ENCODE measurements at places on chromosomes 12 and 14.
A peak's percentile ranks its signal among the peaks of the same experiment; 100 is the strongest.

- peak; percentile 67 for DNase-seq
Measured at GRCh38 chr12:63940310-63941005, 96.0 kb downstream of the SRGAP1 start.

GRCh38 chr14:52836063-52836462, 44.7 kb upstream of the GNPNAT1 start:
- no peak for DNase-seq

DNA sequence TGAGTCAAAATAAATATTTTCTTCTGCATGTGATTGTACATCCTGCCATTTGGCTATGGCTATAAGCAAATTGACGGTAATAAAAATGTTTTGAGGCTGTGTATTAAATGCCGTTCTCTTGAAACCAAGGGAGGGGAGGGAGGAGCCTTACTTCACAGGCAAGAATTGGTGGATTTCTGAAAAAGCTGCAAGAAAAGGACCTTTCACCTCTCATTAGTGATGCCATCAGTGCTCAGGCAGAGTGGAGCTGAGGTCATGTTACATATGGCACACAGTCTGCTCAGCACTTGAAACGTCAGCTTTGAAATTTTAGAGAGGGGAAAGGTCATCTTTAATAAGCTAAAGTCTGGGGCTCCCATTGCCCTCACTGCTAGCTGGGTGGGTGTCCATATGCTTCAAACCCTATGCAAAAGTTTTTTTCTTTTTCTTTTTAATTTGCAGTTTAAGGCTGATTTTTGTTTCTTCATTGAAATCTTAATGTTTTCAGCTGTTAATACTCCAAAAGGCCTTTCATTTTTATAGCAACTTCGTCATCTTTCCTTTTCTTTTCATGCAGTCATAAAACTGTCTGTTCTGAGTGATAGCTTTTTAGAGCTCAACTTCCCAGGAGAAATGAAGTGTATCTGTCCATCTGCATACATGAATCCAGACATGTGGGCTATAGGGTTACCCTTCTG, 9.8 kb upstream of the SIX1 start:
- peak; percentile 70 for DNase-seq

DNA sequence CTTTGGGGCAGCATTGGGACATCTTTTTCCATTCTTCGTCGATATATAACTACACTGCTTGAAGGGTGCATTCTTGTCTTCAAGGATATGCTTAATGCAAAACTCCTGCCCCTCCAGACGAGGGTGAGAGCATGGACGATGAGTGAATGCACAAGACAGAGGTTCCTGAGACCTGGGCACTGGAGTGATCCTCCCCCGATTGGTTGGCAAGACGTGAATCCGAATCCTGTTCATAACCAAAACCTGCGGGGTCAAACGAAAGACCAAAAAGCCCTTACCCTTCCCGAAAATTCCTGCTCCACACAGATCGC, 684 bp downstream of the KANSL2 start:
- no peak for DNase-seq

DNA sequence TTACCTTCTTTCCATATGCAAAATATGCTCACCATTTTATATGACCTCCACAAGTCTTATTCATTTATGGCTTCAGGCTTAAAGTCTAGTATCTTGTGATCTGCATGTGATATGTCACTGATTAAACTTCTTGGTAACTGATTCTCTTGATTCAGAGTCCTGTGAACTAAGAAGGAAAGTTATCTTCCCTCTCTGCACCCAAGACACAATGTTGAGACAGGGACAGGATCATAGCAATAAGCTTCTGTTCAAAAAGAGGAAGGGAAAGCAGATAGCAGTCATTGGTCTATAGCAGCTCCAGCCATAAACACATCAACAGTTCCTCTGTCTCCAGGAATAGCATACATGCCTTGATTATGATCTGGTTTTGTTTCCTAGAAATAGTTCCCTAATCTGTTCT, 103.1 kb downstream of the UNC79 start:
- DNase-seq, result no peak

DNA sequence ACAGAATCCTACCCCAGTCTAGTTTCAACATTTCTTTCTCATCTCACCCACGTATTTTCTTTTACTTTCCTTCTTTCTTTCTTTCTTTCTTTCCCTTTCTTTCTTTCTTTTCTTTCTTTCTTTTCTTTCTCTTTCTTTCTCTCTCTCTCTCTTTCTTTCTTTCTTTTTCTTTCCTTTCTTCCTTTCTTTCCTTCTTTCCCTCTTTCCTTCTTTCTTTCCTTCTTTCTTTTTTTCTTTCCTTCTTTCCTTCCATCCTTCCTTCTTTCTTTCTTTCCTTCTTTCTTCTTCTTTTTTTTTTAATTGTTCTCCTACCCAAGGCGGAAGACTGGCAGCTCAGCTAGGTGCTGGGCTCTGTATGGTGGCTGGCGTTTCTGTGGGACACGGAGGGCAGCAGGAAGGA, 55.0 kb downstream of the GLT1D1 start:
- DNase-seq, result no peak

- no peak for DNase-seq
Measured at GRCh38 chr12:82919388-82920054, 232.8 kb downstream of the TMTC2 start.

GRCh38 chr12:7966563-7966962, 30.6 kb upstream of the SLC2A3 start:
- DNase-seq, result no peak

DNA sequence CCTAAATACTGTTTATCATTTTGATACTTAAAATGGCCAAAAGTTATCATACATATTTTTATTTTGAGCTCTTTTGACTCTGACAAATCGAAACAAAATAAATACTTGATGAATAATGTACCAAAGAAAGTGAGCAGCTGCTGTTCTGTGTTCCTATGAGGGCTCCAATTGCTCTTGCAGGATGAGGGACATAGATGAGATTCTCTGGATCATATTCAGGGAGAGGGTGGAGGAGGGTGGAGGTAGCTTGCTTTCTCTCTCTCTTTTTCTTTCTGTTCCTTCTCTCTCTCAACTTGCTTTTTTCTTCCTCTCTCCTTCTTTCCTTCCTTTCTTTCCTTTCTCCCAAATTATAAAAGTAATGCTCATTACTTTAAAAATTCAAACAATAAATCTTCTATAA, 8.9 kb upstream of the MYH7 start:
- DNase-seq, result peak; percentile 44

- peak; percentile 59 for DNase-seq
Measured at GRCh38 chr12:107402041-107403022, 283.3 kb upstream of the PWP1 start.

DNA sequence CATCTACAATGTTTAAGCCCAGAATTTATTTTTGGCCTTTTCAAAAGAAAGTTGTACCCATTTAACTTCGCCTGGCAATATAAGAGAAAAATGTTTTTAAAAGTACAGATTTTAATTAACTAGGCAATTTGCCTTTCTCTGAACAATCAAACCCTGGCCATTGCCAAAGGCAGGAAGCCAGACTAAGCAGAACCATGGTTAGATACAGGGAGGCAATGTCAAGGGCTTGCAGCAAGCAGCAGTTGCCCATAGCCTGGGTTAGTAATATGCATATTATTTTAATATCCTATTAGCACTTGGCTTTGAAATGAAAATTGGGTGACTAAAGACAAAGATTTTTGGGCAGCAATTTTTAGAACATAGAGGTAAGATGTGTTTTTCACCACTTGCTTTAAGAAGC, 51.1 kb upstream of the FRMD6 start:
- no peak for DNase-seq

- DNase-seq, result no peak
Measured at GRCh38 chr12:108616941-108617858, 16.5 kb downstream of the SELPLG start.

DNA sequence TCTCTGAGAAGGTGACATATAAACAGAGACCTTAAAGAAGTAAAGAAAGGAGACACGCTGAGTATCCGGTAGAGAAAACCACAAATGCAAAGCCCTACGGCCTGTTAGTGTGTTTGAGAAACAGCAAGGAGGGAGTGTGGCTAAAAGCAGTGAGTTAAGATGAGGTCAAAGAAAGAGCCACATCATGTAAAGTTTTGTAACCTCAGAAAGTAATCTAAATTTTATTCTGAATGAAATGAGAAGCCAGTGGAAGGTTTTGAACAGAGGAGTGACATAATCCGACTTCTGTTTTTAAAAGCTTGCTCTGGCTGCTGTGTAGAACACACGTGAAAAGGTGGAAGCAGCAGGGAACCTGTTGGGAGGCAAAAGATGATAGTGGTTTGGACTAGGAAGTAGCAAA, 32.6 kb downstream of the PPP2R5E start:
- no peak for DNase-seq

GRCh38 chr12:90020014-90020413, 311.4 kb upstream of the ATP2B1 start:
- no peak for DNase-seq

- DNase-seq, result peak; percentile 80
Measured at GRCh38 chr12:106903241-106903945, 52.3 kb upstream of the TMEM263 start.

DNA sequence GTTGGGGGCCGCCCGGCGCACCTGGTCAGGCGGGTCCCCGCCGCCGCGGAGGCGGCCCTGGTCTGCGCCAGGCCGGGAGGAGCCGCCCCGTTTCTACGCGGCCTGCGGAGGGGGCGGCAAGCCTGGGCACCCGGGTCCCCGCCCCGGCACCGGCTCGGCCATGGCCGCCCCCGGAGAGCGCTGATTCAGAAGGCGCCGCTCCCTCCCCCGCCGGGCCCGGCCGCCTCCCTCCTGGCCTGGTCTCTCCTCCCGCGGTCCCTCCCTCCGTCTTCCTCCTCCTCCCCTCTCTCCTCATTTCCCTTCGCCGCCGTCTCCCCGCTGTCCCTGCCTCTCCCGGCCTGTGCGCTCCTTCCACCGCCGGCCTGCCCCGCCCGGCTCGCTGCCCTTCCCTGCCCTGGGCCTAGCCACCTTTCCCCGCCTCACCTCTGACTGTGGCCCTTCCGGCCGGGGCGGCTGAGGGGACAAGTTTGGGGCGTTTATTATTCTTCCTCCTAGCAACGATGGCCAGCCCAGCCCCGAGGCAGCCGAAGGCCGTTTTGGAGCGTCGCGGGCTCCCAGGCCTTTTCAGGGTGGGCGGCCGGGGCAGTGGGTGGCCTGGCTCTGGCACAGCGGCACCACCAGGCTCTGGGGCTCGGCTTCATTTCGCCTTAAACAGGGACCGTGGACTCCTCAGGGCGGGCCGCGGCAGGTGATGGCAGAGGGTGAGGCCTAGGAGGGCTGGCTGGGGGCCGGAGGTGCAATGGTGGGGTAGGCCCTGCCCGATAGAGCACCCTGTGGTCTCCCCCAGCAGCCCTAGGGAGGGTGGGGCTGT, 768 bp downstream of the CEP170B start:
- DNase-seq, result no peak

GRCh38 chr12:15274561-15274967, 47.7 kb upstream of the PTPRO start:
- no peak for DNase-seq

- DNase-seq, result peak; percentile 32
Measured at GRCh38 chr12:106766393-106766826, 8.1 kb upstream of the RIC8B start.

DNA sequence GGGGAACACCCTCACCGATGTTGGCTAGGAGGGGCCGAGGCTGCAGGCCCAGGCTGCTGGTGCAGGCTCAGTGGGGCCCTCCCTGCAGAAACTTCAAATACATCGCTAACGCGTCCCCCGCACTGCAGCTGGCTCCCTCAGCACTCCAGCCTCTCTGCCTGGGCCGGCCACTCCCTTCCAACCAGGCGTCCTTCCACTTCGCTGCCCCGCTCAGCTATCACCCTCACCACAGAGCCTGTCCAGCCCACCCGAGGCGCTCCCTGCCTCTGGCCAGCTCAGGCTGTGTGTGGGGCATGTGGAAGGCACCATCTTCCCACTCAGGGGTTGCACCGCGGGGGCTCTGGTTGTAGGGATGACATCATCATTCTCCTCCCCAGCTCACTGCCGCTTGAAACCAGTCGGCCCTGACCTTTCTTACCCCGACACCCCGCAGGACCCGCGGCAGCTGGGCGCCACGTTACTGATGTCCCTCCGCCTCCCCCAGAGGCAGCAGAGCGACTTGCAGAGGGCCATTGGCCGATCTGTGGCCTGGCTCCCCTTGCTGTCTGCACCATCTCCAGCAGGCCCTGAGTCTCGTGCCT, 199.9 kb upstream of the RTL1 start:
- peak; percentile 53 for DNase-seq

GRCh38 chr14:75714991-75715390, 53.9 kb downstream of the TTLL5 start:
- DNase-seq, result no peak

- DNase-seq, result no peak
Measured at GRCh38 chr14:103803661-103804060, 43.7 kb downstream of the PPP1R13B start.

- DNase-seq, result peak; percentile 37
Measured at GRCh38 chr12:66603461-66603860, 75.4 kb downstream of the GRIP1 start.

DNA sequence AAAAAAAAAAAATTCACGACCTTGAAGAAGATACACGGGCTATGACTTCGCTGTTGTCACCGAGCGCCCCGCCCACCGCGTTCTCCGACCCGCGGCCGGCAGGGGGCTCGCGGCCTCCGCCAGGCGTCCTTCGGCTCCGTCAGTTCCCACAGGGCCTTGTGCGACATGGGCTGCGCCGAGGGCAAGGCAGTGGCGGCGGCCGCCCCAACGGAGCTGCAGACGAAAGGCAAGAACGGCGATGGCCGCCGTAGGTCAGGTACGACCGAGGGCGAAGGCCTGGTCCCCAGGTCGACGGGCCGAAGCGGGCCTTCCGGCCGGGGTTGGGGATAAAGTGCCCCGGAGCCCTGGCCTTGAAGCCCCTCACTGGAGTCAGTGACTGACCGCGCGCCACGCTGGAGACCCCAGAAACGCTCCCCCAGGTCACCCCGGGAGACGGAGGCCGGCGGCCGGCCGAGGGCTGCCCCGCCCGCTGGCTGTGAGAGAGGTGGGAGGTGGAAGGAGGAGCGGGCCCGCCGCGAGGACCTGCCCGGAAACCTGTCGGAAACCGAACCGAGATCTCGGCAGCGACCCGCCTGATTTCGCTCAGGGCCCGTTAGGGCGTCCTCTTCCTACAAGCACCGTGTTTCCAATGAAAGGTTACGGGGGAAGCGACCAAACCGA, at the start of gene TXNRD1:
Gene TXNRD1 (plus strand): TSS at position 142 of the 660 bp plus-strand sequence. CDS start 24 bp downstream, at position 166.
- no peak for DNase-seq

Data from SJCRH30 (cell line).